ENCODE measurements at places on chromosomes 13 and 19.

- DNase-seq = no peak
These were observed 244.8 kb downstream of the PCDH20 start for GRCh38 chr13:61170856-61171255.

DNA sequence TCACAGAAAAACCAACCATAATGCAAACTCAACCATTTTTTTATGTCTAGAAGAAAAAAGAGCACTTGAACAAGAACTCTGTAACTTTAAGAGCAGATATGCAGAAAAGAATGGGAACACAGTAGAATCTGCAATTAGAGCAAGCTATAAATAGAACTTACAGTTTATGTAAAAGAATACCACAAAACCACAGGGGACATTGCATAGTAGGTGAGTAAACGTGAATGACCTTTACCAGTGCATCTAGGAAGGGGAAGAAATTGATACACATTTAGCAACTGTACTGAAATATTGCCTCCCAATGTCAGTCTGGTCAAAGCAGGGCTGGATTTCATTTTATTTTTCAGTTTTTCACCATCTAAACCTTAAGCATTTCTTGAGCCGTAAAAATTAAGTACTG lies 242.2 kb upstream of the EDNRB start:
- DNase-seq = no peak

GRCh38 chr13:20512042-20512683 lies 13.5 kb downstream of the CRYL1 start:
- no peak for DNase-seq

GRCh38 chr19:40363069-40363468 lies 14.6 kb downstream of the PLD3 start:
- no peak for DNase-seq

DNA sequence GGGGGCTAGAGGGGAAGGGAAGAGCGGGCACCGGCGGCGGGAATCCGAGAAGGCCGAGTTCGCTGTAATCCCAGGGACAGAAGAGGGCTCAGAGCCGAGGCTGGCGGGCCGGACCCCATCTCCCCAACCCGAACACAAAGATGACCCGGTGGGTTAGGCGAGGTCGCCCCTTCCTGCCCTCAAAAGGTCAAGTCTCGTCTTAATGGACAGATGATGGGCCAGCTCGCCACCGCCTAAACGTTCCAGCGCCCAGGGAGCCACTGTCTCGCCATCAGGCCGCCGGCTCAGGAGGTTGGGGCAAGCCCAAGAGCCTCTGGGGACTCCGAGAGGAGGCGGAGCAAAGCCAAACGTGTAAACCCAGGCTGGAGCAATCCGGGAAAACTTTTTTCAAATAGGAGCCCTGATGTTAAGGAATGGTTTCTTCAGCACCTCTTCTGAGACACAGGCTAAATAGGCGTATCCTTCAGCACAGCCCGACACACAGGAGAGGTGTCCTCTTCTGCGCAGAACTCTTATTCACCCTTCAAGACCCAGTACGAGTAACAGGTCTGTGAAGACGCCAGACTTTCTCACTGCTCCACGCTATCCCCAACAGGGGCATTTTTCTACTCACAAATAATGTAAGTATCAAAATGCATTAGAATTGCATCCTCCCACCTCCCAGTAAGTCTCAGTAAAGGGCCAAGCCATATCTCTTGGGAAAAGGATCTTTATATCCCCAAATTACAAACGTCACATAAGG lies 6.3 kb upstream of the POU4F1 start:
- no peak for DNase-seq

GRCh38 chr13:29607465-29607864 lies 12.0 kb upstream of the SLC7A1 start:
- DNase-seq = no peak

DNA sequence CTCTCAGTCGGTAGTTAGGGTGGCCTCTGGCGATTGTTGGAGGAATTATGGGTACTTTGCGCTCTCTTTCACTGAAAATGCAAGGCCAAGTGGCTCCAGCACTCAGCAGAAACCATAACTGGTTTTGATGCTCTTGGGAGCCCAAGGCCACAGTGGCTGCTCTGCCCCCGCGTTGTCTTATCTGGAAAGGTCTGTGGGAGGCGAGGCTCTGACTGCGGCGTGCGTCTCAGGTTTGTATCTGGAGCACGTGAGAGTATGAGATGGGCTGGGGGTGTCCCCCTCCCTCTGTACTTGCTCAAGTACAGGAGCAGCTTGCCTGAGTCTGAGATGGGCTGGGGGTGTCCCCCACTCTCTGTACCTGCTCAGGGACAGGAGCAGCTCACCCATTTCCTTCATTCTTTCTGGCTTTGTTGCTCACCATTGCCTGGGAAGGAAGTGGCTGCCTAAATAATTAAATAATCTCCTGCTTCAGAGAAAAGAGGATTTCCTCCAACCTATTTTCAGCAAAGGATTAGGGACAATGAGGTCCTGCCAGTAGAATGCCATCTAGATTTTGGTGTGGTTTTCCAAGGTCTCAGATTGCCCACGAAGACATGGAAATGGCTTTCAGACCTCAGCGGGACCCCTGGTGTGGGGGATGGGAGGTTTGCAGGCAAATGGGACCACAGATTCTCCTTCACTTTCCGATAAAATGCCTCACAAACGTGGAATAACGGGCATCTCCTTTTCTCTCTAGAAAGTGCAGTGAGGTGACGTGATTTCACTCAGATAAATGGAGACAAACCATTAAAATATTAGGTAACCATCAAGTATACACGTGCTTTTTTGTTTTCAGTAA lies 14.7 kb downstream of the ATP11A start:
- DNase-seq = no peak

- no peak for DNase-seq
These were observed 11.0 kb downstream of the ACTMAP start for GRCh38 chr19:40739030-40739839.

DNA sequence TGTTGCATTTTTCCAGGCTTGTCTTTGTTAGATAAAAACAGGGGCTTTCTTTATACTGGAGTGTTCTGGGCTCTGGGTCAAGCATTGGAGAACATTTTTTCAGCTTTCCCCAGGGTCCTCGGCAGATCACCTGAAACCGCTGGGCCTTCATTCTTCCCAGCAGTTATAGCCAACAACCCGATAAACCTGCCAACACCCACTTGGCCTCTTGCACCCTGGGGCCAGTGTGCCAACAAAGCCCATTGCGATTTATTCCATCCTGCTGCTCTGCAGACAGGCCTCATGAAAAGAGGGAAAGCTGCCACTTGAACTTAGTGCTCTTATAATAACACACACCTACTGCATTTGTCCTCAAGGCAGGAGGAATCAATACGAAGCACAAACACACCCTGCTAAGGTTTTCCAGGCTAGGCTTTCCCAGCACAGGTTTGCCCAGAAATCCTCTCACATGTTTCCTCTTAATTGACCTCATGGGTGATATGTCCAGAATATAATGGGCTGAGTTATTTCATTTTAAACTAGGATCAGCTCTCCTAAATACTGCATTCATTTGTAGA lies 669.3 kb downstream of the LIG4 start:
- no peak for DNase-seq

GRCh38 chr13:109385242-109385560 lies 401.2 kb downstream of the IRS2 start:
- no peak for DNase-seq

GRCh38 chr13:41954226-41954625 lies 6.7 kb downstream of the VWA8 start:
- no peak for DNase-seq

DNA sequence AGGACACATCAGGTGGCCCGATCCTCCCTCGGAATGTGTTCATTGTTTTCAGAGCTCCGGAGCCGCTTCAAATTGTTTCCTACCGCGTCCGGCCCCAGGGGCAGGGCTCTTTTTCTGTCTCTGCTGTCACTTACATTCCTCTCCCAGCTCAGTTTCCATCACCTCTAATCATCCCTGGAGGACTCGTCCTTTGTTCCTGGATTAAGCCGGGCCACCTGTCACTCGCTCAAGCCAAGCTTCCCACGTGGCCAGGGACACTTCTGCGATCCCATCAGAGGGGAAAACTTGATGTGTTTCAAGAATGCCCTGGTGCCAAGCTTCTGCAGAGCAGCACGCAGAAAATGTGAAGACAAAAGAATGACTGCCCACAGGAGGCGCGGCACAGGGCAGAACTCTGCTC lies 13.5 kb downstream of the IL17D start:
- DNase-seq = no peak

GRCh38 chr13:77767413-77767812 lies 69.9 kb downstream of the SLAIN1 start:
- DNase-seq = no peak

GRCh38 chr13:26062853-26063444 lies 11.1 kb upstream of the SHISA2 start:
- DNase-seq = no peak

All from stimulated activated CD8-positive, alpha-beta memory T cell treated with anti-CD3 and anti-CD28 coated beads, Interleukin-4, amount 100 ng/mL, for 1 hour (primary cell).